Tongue (tissue), 3 donors: ENCODE measurements at places on chromosomes 7 and 10. TPM values are rescaled to one million over a fixed set of nuclear protein-coding genes. Genes with fewer than 3 reads are reported as not detected.
A peak's percentile ranks its signal among the peaks of the same experiment; 100 is the strongest.

Gene RNF32
- total RNA-seq = 0.92 TPM

Gene C10orf67
- 0.82 TPM for total RNA-seq

Gene TUBB8
- not detected for total RNA-seq

Gene COL28A1
- total RNA-seq = 8.1 TPM

Gene LRRC4
- total RNA-seq = 0.41 TPM

Gene SCIN
- total RNA-seq = 9.5 TPM

Gene PLAC9
- total RNA-seq = 31.2 TPM

Gene GPR85
- total RNA-seq = 1.2 TPM

Gene ERVW-1
- total RNA-seq = not detected

Gene FEZF1
- total RNA-seq = not detected

GRCh38 chr7:16934722-16935340, 53.0 kb upstream of the AGR3 start:
- no peak for DNase-seq

DNA sequence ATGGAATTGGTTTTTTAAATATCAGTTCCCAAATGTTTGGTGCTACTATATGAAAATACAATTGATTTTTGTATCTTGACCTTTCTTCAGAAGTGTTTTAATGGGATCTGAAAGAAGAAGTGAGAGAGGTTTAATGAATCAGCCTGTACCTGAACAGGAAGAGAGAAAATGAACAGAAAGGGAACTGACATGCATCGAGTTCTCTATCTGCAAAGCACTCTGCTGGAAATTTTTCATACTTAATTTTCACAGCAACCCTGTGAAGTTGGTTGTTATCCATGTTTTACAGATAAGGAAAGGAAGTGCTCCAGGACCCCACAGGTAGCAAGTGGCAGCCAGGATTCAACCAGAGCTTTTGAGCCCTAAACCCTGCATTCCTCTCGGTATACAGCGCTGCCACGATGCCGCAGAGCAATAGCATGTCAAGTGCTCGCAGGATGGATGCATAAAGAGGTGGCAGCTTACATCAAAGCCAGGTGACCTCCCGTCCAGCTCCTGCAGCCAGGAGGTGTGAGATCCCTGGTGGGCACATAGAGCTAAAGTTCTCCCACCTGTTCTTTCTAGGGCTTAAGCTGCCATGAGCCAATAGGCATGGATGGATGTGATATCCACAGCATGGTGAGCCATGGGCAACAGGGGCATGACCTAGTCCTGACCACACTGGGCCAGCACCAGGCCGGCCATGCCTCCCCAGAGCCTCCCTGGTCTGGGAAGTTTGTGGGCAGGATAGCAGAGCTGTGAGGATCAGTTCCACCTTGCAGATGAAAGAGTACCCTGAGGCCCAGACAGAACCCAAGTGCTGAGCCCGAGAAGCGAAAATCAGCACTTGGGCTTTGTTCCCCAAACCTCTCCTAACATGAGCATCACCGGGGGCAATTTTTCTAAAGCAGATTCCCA, 57.2 kb downstream of the CALML3 start:
- no peak for DNase-seq

- peak; percentile 40 for DNase-seq
Observed at GRCh38 chr7:148480479-148481146, 110.0 kb upstream of the C7orf33 start.

- no peak for DNase-seq
Observed at GRCh38 chr10:110448682-110449418, 48.9 kb upstream of the DUSP5 start.

GRCh38 chr10:109887776-109888175, 35.5 kb downstream of the XPNPEP1 start:
- DNase-seq = no peak

DNA sequence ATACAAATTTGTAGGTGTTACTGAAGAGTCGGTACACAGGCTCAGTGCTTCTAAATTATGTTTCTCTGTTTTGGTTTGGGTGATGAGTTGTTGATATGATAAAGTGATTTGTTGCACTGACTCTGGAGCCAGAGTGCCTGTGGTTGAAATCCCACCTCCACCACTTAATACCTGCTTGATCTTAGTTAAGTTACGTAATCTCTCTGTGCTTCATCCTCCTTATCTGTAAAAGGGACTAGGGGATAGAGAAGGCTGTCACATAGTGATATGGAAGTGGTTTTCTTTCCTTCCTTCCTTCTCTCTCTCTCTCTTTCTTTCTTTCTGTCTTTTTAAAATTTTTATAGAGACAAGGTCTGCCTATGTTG, 664 bp upstream of the HPS6 start:
- no peak for DNase-seq

GRCh38 chr7:29976673-29977415, 12.8 kb downstream of the SCRN1 start:
- DNase-seq = peak; percentile 40

- DNase-seq = peak; percentile 65
Observed at GRCh38 chr7:25260862-25261494, 32.7 kb upstream of the NPVF start.

GRCh38 chr7:17668122-17668521, 272.2 kb downstream of the SNX13 start:
- DNase-seq = no peak

DNA sequence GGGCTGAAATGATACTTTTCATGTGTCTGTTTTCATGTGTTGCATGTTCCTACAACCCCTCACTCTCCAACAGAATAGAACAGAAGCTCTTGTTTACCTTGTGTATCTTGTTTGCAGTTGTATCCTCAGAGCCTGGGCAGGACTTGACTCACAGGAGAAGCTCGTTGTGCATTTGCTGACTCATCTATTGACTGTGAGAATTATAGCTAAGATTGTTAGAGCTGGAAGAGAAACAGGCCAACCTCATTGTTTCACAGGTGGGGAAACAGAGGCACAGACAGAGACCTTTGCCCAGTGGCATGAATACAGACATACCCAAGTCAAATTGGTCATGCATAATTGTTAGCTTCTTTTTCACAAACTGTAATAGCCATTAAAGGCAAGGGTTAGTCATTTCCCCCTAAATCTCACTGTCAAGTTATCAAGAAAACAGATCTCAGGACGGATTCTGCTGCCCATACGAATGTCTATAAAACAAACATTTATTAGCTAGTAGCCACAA, 4.6 kb upstream of the TSPAN15 start:
- no peak for DNase-seq

DNA sequence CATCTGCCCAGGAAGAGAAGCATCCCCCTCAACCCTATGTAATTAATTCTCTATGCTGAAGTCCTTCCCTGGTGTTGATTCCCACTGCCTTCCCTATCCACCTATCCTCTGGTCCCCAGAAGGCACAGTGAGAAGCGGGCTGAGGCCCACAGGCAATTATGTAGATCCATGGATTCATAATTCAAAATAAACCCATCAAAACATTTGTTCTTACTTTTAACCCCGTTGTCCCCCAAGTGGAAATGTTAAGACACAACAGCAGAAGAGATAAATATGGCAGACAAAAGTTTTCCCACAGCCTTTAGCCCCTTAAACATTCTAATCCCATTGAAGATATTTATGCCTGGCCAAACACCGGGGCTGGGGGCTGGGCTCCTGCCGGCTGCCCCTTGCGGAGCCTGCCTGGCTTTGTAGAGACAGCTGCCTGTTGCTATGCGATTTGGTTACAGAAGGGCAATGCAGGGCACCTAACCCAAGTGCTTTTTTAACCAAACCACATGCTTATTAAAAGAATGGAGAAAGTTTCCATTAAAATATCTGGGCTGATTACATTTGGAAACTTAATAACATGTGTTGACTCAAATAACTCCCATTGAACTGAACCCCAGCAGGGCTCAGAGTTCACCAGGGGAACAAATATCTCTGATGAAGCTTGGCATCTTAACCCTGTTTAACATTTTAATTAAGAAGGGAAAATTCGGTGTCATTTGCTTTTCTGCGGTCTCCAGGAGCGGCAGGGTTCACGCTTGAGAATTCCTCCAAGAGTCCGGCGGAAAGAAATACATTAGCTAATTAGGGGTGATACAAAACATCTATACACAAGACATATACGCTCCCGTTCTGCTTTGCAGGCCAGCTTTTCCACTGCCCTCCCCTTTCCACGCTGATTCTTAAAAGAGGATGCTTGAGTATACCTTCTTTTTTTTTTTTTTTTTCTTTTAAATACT, 110.8 kb upstream of the FGFR2 start:
- peak; percentile 22 for DNase-seq

DNA sequence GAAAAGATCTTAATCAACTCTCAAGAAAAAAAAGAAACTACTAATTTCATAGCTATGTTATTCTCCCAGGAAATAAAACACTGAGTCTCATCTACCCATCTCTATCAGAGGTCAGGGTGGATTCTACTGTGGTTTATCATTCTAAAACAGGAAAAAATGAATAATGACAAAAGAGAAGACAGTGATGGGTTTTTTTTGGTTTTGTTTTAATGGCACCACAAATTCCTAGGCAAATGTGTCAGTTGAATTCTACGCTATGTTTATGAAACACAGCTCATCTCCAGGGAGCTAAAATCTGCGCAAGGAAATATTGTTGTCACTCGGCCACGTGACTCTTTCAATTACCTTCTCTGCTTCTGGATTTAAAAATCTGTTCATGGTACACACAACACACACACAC, 393.4 kb upstream of the SORCS1 start:
- no peak for DNase-seq

- DNase-seq = peak; percentile 54
Observed at GRCh38 chr10:14700546-14700945, 74.2 kb downstream of the FAM107B start.

GRCh38 chr7:148334959-148335577, 255.5 kb upstream of the C7orf33 start:
- DNase-seq = peak; percentile 20

DNA sequence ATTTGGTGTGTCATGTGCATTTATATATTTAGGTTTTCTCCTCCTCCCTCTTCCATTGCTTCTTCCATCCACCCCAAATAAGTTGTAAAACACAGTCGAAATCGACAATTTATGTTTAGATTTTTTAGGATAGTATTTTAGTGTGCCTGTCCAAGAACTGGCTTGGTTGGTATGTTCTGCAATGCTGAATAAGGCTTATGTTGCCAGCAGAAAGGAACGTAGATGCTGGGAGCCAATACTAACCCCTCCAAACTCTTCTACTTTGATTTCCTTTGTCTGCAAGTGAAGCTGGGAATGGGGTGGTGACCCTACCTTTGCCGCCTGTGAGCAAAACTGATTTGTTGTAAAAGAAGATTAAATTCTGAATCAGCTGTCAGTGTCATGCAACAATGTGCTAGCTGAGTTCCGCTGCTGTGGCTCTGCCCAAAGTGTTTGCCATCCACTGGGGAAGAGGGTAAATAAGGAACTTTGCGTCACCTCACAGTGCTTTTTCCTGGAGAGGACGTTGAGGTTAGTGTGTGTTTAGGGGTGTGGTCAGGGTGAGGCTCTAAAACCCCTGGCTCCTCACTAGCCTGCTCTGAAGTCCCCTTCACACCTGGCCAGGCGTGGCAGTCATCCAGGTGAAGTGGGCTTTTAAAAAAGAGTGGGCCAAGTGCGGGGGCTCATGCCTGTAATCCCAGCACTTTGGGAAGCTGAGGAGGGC, 44.4 kb downstream of the TACC2 start:
- no peak for DNase-seq

- no peak for DNase-seq
Observed at GRCh38 chr7:48251766-48252165, 80.5 kb downstream of the ABCA13 start.

DNA sequence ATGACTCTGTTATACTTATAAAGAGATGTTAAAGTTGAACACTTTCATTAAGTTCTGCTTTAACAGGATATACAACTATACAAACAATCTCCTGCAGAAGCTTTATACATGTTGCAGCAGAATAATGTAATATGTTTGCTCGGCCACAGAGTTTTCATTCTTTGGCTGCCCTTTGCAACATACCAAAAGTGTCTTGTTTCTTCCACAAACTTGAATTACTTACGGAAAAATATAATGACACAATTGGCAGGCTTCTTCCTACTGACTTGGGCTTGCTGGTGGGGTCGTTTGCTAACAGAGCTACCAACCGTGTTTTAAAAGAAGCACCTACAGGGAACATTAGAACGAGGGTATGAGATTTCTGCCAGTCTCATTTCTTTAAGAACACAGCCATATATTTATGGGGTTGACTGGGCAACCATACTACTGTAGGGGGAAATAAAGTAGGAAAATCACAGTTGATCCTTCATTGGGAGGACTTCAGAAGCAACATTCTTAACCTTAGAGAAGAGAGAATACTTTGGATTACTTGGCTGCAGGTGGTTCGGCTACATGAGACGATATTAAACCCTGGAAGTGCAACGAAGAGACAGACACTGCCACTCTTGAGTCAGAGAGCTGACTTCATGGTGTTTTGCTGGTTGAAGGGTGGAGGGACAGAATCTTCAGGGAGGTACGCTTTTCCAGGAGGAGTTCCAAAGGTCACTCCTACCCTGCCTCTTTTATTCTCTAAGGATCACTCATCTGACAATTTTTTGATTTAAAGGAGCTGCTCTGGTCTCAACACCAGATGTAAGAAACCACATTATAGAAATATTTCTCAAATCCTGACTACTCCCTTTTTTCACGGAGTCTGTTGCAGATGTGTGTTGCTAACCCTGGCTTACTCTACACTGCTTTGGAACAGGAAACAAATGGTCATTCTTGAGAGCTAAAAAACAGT, 123.9 kb downstream of the SEMA3C start:
- DNase-seq = peak; percentile 68

DNA sequence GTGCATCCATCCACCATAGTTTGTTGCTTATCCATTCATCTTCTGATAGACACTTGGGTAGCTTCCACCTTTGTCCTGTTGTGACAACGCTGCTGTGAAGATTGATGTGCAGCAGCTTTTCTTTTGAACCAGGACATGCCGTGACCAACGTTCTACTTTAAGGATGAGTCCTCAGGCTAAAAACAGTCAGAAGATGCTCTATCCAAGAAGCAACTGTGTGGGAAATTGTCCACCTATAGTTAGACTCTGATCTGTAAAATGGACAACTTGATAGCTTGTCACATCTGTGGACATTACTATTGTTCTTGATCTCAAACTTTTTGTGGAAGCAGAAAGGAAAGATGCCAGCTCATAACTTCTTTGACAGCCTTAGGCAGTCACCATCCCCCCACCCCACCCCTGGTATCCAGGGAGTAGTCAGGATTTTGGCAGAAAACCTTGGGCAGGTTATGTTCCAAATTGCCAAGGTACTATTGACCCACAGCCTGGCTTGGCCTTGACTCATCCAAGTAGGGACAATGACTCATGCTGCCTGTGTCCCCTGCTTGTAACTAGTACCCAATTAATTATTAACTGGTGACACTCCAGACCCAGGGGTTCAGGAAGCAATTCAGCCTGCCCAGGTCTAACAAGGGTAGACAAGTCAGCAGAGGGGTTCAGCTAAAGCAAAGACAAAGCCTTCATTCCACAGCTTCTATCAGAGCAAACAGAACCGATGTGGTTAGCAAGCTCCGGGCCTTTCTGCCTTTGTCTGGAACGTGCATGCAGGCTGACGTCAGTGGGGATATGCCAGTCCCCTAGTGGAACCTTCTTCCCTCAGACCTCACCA, 99.6 kb upstream of the ANLN start:
- DNase-seq = no peak

GRCh38 chr7:145036604-145037405, 201.0 kb upstream of the TPK1 start:
- peak; percentile 82 for DNase-seq
